Right renal cortex interstitium (tissue), 3 donors: ENCODE measurements at places on chromosomes 7 and 10.

GRCh38 chr7:140062528-140063299, at the start of gene PARP12:
TSS of gene PARP12 (minus strand) at chr7:140062951. CDS start at chr7:140062847, 104 bp downstream.
- DNase-seq: peak; percentile 64

DNA sequence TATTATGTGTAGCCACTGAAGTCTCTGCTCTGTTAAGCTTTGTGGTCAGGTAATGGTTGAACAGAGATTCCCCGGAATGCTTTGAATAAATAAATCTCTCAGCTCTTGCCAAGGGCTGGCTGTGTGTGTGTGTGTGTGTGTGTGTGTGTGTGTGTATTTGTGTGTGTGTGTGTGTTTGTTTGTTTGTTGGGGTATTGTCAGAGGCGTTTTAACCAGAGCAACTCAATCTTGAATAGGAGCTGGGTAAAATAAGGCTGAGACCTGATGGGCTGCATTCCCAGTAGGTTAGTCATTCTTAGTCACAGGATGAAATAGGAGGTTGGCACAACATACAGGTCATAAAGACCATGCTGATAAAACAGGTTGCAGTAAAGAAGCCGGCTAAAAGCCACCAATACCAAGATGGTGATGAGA, 256.2 kb upstream of the CACNA2D1 start:
- no peak for DNase-seq

GRCh38 chr10:15571575-15571974, 148.1 kb downstream of the ITGA8 start:
- peak; percentile 27 for DNase-seq

DNA sequence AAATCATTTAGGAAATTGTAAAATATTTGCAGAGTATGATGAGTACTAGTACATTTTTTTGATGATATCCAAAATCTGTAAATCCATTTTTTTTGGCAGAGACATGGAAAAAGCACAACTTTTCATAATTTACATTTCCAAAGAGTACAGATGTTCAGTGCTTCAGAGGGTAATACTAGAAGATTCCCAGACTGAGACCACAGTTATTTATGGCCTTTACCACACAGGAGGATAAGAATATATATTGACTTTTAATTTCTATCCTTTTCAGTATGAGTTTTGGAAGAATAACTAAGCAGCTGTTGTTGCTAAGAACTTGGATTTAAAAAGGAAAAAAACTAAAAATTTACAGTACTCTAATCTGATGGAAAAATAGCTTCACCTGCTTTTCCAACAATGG, 61.9 kb downstream of the HGF start:
- no peak for DNase-seq

DNA sequence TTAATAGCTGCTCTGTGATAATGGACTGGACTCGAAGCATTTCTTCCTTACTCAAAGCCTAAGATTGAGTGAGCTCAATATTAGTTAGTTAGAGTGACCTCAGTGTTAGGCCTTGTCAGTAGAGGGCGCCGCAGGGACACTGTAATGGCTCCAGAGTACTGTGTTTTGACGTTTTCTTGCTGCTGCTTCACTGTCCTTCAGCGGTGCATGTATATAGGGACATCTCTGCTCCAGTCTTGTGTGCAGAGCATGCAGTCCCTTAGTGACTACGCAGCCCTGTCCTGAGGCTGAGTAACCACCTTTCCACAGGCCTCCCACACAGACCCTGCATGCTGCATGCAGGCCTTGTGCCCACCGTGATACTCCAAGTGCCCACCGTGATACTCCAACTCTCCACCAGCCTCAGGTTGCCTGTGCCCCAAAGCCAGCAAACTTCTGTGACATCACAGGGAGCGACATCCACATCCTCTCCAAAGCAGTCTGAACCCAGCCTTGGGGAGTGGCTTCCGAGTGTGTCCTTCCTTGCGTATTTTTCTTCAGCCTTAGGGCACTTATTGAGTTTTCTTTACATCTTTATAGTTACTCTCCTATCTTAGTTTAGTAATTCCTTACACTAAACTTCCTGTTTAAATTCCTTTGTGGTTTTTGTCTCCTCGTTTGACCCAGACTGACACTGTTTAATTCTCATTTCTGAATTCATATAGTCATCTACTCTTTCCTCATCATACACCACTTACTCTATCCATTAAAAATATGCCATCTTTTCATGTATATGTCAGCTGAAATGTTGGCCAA, 118.2 kb downstream of the JAZF1 start:
- no peak for DNase-seq

- no peak for DNase-seq
These were observed 121.5 kb downstream of the CTTNBP2 start for GRCh38 chr7:117751775-117752174.

DNA sequence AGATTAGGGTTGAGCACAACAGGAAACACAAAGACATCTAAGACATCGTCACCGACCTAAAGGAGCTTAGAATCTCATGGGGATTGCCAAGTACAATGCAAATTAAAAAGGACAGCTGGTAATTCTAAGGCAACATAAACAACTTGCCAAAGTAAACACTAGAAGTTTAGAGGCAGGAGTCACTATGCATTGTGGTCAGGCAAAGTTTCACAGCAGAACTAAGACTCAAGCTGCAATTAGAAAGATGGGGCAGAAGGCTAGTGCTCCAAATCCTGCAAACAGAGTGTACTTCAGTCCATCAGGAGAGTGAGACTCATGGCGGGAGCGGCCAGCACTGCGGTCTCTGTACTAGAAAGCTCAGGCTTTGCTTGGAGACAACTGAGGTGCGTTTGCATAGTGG, 52.7 kb downstream of the HIPK2 start:
- DNase-seq: no peak

- no peak for DNase-seq
These were observed 17.1 kb downstream of the STEAP4 start for GRCh38 chr7:88289564-88290025.

GRCh38 chr10:122632576-122632975, 67.1 kb downstream of the C10orf120 start:
- no peak for DNase-seq

GRCh38 chr7:95690367-95690947, 81.9 kb upstream of the DYNC1I1 start:
- peak; percentile 38 for DNase-seq
